ENCODE measurements at places on chromosomes 2 and 18.
A peak's percentile ranks its signal among the peaks of the same experiment; 100 is the strongest.

GRCh38 chr2:72927619-72928550, 10.6 kb downstream of the EMX1 start:
- DNase-seq: no peak

- no peak for DNase-seq
Measured at GRCh38 chr2:69554568-69554967, 89.0 kb downstream of the AAK1 start.

DNA sequence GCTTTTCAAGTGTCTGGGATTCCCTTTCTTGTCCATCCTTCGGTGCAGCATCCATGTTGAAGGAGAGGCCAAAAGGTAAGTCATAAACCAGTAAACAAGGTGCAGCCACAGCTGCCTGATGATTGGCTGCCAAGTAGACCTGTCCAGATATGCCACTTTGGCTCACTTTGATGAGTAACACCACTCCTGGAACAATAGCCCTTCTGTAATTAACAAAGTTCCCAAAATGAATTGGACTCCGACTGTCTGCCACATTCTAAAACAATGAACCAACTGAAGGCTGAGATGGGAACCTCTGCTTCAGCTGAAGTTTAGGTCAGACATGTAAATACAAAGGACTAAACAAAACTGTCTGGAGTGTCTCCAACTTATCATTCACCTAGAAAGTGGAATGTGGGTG, 82.2 kb upstream of the LGALSL start:
- DNase-seq: no peak

DNA sequence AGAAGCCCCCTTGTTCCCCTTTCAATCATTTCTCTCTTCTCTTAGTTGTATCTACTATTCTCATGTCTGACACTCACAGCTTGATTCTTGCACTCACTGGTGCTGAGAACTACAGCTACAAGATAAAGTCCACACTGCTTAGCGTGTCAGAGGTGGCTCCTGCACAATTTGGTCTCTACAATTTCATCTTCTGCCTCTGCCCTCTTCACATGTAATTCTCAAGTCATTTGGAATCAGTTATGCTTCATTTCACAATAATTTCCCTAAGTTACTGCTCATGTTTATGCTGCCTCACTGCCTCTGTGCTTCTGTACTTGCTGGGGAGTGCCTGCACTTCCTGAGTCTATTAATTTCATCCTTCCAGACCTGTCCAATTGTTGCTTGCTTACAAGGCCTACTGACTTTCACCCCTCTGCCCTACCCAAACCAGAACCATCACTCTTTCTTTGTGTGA, 11.6 kb upstream of the NAB1 start:
- no peak for DNase-seq

DNA sequence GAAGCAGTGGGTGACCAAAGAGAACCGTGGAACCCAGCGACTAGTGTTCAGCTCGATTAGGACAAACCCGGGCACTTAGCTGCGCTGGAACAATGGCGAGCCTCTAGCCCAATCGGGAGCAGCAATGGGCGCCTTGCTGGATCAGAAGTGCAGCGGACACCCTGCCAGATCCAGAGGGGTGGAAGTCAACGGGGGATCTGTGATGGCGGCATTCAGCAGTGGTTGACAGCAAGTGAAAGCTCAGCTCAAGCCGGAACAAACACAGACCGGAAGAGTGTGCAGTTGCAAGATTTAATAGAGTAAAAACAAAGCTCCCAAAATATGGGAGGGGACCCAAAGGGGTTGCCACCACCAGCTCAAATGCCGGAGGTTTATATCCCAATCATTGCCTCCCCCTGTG, 478.7 kb upstream of the REG3G start:
- DNase-seq: no peak

- DNase-seq: peak; percentile 42
Measured at GRCh38 chr2:229725716-229726574, 11.6 kb upstream of the DNER start.

DNA sequence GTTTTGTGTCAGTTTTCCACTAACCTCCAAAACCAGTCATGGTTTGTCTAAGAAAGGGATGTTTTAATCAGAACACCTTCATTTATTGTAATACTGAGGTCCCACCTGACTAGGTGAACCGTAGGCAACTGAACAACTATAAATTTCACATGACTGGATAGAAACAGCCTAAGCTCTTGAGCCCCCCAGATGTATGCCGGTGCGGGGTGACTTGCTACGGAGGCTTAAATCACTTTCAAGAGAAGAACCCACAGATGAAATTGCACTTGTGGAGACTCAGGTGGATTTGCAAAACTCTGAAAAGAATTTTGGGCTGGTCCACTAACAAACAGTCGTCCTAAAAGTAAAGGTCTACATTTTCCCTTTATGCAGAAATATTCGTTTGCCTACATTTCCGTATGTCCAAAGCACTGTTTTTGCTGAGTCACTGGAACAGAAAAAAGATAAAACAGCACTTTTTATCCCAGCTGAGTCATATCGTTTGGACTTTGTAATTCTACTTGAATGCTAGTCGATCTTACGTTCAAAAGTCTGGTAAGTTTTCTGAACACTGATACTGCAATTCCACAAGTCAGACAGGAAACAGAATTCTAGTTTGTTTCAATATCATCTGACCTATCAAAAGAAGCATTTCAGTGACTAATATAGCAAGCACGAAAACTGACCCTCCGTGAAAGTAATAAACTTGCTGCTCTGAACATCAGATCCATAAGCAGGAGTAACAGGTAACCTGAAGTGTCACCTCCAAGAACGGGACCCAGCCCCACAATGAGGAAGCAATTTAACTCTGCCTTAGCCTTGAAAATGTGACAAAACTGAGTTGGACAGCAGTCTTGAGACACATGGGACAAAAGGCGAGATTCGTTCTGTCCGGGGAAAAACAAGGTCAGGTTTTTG, 18.1 kb downstream of the ZNF516 start:
- no peak for DNase-seq
